ENCODE measurements at places on chromosomes 3 and 15.

DNA sequence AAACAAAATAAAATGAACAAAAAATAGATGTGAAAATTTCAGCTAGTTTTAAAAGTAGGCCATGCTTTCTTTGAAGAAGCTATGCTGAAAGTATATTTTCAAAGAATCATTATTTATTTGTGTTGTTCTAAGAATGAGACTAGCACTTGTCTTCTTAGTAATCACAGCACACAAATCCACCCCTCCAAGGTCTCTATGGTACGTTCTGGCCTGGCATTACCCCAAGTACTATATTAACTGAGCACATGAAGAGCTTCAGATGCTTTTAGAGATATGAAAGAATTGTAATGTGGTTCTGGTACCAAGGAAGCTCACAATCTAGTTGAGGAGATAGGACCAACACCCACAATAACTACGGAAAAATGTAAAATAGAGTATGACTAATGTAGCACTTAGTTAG, 416.5 kb downstream of the PLCL2 start:
- no peak for DNase-seq

GRCh38 chr3:11335056-11335608, 62.9 kb downstream of the ATG7 start:
- no peak for DNase-seq

DNA sequence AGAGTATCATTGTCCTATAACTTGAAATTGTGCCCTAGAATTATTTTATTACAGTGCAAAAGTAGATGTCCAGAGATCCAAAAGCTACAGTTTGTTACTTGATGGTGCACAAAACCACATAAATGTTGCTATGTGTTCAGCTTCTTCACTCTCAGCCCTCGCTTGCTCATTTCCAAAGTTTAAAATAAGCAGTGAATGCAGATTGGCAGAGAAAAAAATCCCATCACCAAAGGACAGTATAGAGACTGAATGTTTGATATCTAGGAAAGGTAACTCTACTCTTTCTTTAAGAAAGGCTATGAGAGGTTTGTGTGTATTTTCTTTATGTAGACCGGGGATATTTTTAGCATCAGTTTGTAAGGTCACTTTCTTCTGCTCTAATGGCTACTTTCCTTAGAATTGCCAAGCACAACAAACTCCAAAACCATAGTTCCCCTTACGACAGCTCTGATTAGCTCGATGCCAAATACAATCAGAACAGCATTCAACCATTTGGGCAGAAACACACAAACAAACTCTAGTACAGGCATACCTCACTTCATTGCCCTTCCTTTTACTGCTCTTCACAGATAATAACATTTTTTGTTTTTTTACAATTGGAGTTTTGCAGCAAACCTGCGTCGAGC, 164.1 kb upstream of the CCDC54 start:
- DNase-seq: no peak

GRCh38 chr15:32826685-32827084, 108.9 kb downstream of the GREM1 start:
- DNase-seq: no peak

GRCh38 chr15:40257656-40258450, 19.0 kb downstream of the PAK6 start:
- no peak for DNase-seq

All from stimulated activated CD8-positive, alpha-beta memory T cell treated with anti-CD3 and anti-CD28 coated beads, Interleukin-4, amount 100 ng/mL, for 24 hours (primary cell).